GOT3 (cell line): ENCODE measurements at places on chromosomes 13 and 19.

DNA sequence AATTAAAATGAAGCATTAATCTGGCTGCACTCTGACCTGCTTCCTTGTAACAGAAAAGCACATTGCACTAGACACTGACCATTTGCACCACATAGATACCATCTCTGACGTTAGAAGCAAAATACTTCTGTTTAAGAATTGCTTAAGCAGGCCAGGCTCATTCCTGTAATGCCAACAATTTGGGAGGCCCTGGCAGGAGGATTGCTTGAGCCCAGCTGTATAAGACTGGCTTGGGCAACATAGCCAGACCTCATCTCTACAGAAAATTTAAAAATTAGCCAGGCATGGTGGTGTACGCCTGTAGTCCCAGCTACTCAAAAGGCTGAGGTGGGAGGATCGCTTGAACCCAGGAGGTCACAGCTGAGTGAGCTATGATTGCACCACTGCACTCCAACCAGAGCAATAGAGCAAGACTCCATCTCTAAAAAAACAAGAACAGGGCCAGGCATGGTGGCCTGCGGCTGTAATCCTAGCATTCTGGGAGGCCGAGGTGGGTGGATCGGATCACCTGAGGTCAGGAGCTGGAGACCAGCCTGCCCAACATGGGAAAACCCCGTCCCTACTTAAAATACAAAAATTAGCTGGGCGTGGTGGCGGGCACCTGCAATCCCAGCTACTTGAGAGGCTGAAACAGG is 7.0 kb upstream of the TLE6 start:
- no peak for DNase-seq

- DNase-seq, result no peak
Observed at GRCh38 chr19:20503476-20503875, 62.1 kb downstream of the ZNF737 start.

DNA sequence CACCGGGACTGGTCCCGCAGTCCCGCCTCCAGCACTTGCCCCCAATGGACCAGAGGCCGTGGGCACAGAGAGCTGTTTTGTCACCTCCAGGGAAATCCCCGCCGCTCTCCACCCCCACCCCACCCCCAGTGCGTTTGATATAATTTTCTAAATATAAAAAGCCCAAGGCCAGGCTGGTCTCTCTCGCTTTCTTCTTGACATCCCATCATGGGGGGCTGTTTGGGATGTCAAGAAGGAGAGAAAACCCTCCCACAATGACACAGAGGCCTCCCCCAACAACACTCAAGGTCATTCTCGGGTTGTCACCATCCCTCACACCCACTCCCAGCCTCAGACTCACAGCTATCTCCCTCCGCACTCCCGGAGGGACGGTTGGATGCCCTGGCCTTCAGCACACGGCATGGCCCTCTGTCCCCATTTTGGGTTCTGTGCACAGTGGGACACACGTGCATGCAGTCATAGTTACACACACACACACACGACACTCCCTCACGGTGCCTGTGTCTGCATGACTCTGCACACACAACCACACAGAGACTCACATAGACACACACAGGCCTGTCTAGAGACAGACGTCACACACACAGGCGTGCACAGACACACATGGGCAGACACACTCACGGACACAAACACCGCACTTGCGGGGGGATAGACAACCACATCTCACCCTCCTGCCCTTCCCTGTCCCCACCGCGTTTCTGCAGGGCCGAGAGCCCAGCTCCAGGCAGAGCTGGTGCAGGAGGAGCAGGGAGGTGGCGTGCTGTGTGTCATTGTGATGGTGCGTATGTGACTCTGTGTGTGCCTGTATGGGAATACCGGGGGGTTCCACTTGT is 4.8 kb upstream of the NFIC start:
- DNase-seq, result no peak

DNA sequence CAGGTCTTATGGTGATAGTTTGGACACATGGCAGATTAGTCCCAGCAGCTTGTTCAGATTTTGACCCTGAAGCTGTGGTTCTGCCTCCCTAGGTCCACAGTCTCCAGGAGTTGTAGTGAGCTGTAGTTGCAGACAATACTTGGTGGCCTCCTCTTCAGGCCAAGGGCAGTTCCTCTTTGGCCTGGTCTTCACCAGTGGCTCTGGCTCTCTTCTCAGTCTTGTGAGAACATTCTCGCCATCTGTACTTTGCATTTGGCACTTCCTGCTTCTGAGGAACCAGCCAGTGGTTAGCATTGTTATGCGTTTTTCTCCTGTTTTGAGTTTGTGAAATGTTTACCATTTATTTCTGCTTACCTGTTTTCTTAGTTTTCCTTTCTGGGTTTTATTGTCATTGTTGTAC is 40.7 kb downstream of the PCCA start:
- no peak for DNase-seq

DNA sequence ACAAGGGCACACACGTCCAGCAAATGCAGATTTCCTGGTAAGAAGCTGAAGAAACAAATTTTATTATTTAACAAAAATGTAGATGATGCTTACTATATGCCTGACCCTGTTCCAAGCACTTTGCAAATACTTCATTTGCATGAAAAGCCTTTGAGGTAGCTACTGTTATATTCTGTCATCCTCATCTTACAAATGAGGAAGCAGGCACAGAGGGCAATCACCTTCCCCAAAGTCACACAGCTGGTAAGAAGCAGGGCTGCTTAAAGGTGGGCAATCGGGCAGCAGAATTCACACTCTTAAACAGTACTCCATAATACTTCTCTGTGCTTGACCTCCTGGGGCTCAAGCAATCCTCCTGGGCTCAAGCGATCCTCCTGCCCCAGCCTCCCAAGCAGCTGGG is 18.3 kb upstream of the PNMA8C start:
- no peak for DNase-seq

GRCh38 chr19:2391118-2391725 is 31.2 kb downstream of the TMPRSS9 start:
- DNase-seq, result no peak

- DNase-seq, result no peak
Observed at GRCh38 chr19:51294211-51294976, 17.1 kb upstream of the IGLON5 start.

DNA sequence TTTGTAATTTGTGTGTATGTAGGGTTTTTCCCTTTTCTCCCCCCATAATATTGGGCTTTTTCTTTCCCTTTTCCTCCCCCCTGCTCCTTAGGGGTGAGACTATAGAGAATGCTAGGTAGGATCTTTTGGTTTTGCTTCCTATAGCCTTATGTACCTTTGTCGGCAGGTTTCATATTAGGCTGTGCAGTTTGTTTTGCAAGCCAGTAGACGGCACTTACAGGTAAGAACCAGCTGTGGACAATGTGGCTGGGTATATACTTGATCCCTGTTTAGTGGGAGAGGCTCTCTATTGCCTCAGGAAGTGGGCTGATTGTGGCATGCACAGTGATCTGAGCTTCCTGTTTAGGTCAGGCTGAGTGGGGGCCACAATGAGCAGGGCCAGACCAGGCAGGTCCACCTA is 359.2 kb upstream of the OBI1 start:
- DNase-seq, result no peak

GRCh38 chr19:41356984-41357739 is 3.4 kb upstream of the TGFB1 start:
- DNase-seq, result no peak

DNA sequence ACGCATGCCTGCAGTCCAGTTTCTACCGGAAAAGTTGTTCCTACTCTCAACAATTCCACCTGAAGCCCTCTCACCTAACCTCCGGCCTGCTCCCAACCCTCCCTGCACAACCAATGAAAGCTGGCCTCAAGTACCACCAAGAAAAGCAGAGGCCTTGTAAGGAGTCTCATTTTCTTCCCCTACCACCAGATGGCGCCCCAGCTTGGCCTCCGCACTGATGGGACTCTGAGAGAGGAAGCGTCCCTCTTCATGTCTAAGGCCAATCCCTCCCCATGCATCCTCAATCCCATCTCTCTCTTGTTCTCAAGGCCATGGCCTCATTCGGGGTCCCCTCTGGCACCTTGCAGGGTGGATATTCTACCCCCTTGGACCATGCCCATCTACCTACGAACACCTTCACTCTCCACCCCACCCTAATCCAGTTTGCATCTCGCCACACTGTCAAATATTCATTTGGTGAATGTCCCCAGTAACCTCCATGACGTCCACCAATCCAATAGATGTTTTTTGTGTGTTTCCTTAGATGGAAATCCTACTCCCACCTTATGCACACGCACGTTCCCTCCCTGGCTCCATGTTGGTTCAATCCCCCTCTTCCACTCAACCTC is 412.8 kb downstream of the ZNF536 start:
- no peak for DNase-seq

DNA sequence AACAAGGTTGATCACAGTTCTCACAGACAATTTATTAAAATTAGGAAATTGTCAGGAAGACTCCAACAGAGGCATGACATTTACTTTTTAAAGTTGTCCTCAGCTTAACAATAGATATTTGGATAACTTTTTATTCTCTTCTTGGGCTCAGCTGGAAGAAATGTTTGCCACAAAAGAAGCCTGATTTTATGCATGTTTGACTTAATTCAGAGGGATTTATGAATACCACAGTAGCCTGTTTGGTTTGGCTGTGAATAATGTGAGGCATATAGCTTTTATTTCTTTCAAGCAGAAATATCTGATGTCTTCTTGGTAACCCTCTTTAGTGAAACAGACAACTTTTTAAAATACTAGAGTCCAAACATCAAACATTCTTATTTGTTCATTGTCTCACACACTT is 1464.5 kb upstream of the SLC10A2 start:
- no peak for DNase-seq

DNA sequence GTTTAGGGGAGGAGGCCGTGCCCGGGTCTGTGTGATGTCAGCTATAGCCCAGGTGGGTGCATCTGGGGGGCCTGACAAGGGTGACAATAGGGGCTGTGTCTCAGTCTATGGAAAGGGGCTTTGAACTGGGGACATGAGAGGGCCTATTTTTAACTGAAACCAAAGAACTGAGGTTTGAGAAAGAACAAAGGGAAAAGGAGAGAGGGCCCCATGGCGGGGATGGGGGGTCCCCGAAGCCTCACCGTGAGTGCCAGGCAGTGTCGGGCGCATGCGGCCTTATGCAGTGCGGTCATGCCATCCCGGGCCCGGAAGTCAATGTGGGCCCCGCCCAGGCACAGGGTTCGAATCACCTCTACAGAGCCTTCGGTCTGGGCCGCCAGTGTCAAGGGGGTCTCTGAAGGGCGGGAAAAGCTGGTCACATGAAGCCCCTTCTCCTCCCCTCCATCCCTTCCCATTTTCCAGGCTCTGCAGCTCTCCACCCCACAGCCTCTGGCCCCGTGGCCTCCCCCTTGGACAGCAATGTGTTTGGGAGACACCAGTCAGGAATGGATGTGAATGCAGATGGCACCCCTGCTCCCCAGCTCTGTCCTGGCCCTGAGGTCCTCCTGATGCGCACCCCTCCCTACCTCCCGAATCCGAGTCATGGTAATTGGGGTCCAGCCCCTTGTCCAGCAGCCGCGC is 5.9 kb downstream of the SHANK1 start:
- DNase-seq, result no peak

GRCh38 chr19:50387176-50387867 is 3.2 kb downstream of the POLD1 start:
- DNase-seq, result no peak

DNA sequence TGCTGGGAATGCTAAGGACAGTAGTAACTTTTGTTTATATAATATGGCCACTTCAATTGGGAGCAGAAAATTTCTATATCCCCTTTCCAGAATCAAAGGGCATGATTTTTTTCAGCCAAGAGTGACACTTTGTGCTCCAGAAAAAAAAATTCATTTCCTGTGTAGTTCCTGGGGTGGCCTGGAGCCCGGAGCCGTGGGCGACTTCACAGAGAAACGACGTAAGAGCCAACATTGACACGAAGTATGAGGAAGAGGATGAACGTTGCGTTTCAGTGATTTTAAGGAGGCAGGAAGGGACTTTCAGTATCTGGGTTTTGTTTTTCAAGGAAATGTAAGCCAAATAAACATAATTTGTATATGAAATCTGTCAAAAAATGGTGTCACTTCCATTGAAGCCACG is 187.6 kb downstream of the STK24 start:
- DNase-seq, result no peak

- no peak for DNase-seq
Observed at GRCh38 chr13:112956571-112957294, 12.3 kb upstream of the MCF2L start.

GRCh38 chr13:77425705-77426104 is 98.8 kb upstream of the MYCBP2 start:
- no peak for DNase-seq

- no peak for DNase-seq
Observed at GRCh38 chr19:1489463-1490310, 463 bp downstream of the PCSK4 start.

DNA sequence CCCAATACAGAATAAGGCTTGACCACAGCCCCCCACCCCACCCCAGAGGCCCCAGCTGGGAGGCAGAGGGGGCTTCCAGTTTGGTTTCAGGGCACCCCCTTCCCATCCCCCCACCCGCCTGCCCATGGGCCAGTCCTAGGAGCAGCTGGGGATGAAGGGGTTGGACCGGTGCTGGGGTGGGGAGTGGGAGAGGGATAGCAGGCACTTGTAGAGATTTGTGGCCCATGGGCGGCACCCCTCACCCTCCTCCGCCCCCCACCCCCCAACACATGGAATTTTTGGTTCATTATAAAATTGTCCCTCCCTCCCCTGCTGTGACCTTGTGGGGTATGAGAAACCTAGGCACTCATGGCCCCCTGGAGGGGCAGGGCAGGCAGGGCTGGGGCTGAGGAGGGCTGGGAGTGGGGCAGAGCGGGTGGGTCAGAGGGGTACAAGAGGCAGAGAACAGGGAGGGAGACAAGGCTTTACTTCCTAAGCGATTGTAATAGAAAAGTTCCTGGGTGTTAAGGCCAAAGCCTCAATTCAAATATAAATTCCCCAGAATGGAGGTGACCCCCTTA is 5.3 kb upstream of the GSK3A start:
- DNase-seq, result no peak

- DNase-seq, result no peak
Observed at GRCh38 chr13:100269837-100270236, 180.9 kb downstream of the PCCA start.

GRCh38 chr19:34224996-34225658 is 29.2 kb upstream of the GARRE1 start:
- DNase-seq, result no peak

DNA sequence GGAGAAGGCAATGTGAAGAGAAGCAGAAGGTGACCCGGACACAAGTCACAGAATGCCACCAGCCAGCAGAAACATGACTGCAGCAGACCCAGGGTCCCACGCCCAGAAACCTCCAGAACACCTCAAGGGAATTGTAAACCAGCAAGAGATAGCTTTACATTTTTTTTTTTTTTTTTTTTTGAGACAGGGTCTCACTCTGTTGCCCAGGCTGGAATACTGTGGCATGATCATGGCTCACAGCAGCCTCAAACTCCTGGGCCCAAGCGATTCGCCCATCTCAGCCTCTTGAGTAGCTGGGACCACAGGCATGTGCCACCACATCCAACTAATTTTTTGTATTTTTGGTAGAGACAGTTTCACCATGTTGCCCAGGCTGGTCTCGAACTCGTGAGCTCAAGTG is 10.5 kb upstream of the CEACAM20 start:
- DNase-seq, result no peak

DNA sequence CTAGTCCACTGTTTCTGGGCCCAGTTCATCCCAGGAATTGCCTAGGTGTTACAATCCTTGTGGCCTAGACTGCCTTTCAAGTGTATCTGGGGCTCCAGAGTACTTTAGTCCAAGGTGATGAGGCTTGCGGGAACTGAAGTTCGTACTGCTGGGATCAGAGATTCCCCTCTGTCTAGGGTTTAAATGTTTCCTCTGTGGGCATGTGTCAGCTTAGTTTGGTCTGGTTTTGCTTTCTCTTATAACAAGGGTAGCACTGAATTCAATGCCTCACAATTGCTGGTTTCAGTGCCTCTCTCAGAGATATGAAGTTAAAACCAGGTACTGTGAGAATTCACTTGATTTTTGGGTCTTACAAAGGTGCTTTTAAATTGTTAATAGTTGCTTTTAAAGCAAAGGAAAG is 30.8 kb downstream of the RGCC start:
- DNase-seq, result no peak

GRCh38 chr19:50258918-50259372 is 55.5 kb downstream of the MYH14 start:
- no peak for DNase-seq
